ENCODE measurements at places on chromosomes 12 and 14.

GRCh38 chr12:13486794-13487193, 290.3 kb downstream of the EMP1 start:
- DNase-seq = no peak

DNA sequence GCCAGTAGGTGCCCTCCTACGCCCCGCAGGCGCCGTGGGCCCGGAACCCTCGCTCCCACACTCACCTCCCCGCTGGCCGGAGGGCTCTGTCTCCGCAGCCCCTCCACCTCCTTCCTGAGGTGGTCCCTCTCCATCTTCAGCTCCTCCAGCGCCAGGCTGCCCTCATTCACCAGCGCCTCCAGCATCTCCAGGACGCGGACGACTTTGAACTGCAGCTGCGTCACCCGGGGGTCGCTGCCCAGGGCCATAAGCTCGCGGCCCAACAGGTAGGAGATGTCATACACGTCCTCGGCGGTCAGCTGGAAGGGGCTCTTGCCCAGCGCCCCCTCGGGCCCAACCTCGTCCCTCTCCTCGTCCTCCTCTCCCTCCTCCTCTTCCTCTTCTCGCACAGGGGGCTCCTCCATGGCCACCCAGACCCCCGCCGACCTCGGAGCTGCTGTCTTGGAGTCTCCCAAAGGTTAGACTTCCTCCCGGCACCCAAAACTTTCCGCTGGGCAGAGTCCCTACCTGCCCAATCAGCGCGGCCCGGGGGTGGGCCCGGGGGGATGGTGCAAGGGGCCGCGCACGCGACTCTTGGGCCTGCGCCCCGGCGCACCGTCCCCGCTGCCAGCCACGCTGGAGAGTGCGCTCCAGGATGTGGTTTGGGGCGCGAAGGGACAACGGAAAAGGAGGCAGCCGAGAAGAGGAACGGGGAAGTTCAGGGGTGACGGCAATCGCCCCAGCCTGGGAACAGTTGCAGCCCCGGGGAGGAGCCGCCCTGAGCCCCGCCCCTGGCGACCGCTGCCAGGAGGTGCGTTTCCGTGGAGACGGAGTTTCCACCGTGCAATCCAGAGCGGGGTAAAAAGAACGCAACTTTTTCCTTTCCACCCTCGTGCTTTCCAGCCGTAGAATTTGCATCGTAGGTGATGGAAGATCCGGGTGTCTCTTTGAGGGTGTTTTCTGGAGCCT, at the start of gene RILPL2:
Gene RILPL2 (minus strand): TSS at position 668 of the 948 bp plus-strand sequence. CDS start 264 bp downstream, at position 404.
- DNase-seq = peak; percentile 94

GRCh38 chr12:80707126-80707829, at the start of gene MYF6:
TSS of gene MYF6 (plus strand) at chr12:80707634. CDS start at chr12:80707720, 86 bp downstream.
- no peak for DNase-seq

DNA sequence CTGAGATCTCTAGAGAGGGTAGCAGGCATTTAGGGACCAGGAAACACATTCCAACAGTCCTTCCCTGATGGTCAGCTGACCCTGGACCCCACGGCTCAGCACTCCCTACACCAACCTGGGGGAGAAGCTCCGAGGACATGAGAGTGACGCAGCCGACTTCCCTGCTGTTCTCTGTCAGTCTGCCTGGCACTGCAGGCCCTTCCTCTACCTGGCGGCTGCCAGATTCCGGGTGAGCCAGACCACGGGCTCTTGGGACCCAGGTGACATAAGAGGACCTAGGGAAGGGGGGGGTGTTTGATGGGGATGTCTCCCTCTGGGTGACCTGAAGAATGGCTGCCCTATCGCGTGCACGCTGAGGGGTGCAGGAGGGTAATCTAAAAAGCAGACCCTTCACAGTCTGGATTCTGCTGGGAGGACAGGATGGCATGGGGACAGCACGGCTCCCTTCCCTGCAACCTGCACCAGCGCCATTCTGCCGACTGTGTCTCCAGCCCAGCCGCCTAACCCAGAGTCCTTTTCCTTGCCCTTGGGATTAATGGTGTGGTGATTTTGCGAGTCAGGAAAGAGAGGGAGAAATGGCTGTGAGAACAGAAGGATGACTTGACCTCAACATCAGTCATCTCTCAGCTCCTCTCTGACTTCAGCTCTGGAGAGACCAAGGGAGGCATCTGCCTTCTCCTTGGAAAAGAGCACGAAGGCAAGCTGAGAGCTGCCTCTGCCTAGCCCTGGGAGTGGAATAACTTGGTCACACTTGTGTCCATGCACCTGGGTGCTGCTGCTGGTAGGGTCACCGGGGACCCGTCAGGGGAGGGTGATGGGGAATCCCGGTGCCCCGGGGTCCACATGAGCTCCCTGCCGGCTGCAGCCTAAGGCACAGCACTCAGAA, 158.5 kb downstream of the CALM1 start:
- DNase-seq = no peak

DNA sequence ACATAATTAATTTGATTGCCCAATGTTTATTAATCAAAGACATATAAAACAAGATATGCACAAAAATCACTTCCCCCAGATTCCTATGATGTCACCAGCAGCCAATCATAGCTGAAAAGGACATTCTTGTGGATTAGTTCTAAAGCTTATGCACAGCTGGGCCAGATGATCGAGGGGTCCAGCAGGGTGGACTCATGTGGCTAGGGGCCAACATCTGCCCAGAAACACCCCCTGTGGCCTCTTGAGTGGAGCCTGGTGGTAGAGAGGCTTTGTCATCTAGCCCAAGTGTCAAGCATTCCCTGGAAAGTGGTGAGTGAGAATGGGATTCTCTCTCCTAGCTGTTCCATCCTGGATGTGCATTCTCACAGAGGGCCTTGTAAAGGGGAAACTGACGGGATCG, 590.0 kb downstream of the BCL11B start:
- no peak for DNase-seq

DNA sequence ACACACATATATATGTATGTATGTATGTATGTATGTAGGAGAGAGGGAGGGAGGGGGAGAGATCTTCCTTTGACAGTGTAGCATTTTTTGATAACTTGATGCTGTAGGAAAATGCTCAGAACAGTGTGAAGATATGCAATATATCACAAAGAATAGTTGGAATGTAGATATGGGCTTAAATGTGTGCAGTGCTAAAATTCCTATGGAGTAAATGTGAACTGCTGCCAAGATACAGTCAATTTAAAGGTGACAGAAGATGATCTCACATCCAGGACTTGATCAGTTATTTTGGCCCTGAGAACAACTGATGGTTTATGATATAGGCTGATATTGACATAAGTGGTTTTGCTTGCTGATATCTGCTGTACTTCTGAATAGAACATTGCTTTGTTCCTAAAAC, 84.2 kb downstream of the DAAM1 start:
- DNase-seq = no peak

DNA sequence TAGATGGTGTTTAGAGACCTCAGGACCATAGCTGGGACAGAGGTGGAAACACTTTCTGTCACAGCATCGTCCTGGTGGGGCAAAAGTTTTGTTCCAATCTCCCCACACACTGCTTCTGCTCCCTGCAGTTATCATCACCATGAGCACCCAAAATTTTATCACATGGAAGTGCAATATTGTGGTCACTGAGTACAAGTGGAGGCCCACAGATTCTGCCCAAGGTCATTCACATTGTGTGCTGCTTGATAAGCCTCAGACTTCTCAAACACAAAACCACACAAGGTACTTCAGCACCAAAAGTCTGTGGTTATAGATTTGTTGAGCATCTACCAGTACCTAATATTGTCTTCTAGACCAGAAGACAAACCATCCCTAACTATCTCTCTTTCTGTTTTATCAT, 554 bp upstream of the KRT77 start:
- DNase-seq = no peak

DNA sequence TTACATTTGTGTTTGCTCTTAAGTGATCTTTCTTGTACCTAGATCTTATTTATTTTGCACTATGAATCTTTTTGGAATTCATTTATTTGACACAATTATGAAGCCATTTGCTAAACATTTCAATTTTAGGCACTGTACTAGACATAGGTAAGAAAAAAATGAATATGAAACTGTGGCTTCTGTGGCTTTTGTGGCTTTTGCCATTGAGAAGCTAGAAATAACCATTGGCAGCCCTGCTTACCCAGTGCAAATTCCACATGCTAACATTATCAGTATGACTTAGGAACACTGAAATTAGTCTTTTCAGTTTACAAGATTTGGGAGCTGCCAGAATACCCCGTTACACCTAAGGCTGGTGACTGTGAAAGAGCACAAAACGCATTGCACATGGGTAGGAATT, 60.1 kb downstream of the FSCB start:
- no peak for DNase-seq

- no peak for DNase-seq
Observed at GRCh38 chr12:52434081-52434733, at the start of gene KRT75. TSS of gene KRT75 (minus strand) at chr12:52434371. CDS start at chr12:52434304, 67 bp downstream.

GRCh38 chr14:81211844-81212243, 8.9 kb downstream of the GTF2A1 start:
- DNase-seq = no peak

GRCh38 chr12:3458041-3458440, 33.0 kb upstream of the PRMT8 start:
- DNase-seq = no peak

DNA sequence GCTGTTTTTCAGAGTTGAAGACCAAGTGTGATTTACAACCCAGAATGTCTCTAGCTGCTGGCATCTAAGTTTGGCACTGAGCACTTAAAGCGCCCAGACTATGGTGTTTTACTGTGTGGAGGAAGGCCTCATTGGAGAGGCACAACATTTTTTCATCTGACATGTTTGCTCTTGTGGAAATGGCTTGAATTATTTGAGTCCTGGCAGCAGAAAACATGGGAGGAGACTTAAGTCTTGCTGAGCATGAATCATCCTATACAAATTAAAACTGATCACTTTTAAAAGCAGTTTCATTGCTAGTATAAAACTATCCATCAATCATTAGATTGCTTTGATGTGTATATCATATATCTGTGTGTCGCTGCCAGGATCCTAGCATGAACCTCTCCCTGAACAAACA, 85.9 kb upstream of the REP15 start:
- DNase-seq = no peak

DNA sequence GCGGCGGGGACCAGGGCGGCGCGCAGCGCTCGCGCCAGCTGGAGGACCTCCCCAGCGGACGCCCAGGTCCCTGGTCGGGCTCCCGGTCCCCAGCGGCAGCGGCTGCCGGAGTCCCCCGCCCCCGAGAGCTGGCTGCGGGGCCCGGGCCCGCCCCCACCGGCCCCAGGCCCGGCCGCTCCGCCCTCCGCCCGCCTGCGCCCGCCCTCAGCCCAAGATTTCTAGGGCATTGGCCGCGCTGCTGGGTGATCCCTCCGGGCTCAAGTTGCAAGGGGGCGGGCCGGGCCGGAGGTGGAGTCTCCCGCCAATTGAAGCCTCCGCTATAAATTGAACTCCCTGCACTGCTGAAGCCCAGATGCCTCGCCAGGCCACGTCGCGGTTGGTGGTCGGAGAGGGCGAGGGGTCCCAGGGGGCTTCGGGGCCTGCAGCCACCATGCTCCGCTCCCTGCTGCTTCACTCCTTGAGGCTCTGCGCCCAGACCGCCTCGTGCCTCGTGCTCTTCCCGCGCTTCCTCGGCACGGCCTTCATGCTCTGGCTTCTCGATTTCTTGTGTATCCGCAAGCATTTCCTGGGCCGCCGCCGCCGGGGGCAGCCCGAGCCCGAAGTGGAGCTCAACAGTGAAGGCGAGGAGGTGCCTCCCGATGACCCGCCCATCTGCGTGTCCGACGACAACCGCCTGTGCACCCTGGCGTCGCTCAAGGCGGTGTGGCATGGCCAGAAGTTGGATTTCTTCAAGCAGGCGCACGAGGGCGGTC, at the start of gene DIO3:
Gene DIO3 (plus strand): TSS at position 351 of the 752 bp plus-strand sequence.
- DNase-seq = no peak

GRCh38 chr12:57237596-57237931, 8.1 kb downstream of the SHMT2 start:
- no peak for DNase-seq

- no peak for DNase-seq
Observed at GRCh38 chr12:119809023-119809422, 68.1 kb downstream of the CIT start.

DNA sequence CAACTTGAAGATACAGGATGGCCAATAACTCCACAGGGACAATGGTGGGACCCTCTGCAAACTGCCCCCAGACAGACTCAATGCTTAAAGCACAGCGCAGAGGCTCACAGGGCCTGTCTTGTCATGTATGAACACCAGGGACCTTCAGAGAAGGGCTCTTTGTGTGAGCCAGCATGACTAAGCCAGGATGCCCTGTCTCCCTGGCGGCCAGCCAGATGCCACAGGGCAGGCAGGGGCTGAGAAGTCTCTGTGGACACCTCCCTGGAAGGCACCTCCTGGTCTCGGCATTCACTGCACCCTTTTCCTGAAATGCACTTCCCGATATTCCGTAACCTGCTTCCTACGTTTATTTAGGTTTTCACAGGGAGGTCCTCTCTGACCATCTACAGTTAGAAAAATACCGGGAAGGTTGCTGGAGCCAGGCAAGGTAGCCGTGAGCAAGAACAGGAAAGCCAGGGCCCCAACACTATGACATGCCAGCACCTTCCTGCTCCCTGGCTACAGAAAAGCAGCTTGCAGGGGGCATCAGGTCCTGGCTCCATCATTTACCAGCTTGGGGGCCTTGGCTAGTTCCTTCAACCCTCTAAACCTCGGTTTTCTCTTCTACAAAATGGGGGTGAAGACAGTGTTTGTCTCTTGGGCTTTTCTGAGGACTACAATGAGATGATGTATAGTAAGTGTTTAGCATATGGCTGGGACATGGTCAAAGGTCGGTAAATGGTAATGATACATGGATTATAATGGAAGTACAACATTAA, 65.0 kb downstream of the PITPNM2 start:
- no peak for DNase-seq

GRCh38 chr12:29634057-29634456, 136.6 kb upstream of the OVCH1 start:
- no peak for DNase-seq

DNA sequence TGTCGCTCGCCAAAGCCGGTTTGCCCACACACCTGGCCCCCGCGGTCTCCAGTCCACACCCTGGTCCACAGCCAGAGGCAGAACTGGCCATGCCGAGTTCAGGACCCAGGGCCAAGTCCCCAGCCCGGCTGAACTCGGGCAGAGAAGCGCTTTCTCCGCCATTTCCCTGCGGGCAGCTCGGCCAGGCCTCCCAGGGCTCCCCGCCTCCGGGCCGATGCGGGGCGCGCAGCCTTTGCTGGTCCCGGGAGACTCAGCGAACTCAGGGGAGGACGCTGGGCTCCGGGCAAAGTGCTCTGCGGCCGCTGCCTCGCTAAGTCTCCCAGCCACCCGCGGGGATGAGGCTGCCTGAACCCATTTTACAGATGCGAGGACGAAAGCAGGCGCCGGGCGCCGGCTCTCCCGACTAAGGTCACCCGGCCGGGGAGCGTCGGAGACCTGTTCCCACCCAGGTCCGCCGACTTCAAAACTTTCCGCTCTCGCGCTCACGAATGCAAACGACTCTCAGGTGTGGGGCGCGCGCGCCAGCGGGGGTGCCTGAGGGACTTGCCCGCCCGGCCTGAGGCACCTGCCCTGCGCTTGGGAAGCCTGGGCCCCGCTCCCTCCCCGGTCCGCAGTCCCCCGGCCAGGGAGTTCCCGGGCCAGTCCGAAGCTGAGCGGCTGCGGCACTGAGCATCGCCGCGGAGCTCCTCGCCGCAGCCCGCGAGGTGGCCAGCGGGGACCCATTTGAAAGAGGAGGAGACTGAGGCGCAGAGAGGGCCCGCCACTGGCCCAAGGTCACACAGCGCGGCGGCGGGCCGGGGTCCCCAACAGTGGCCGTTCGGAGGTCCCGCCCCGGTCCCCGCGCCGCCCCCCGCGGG, 627 bp downstream of the TESC start:
- peak; percentile 10 for DNase-seq

Data from stimulated activated naive B cell treated with anti-CD40 and anti-IgM and Interleukin-4, amounts not matched to agents 10 μg/mL and 1 μg/mL and 100 μg/mL, for 72 hours (primary cell).